Effector memory CD4-positive, alpha-beta T cell (primary cell): ENCODE measurements at places on chromosomes 13 and 19.

GRCh38 chr13:99653526-99653925, 152.3 kb downstream of the TM9SF2 start:
- no peak for DNase-seq

DNA sequence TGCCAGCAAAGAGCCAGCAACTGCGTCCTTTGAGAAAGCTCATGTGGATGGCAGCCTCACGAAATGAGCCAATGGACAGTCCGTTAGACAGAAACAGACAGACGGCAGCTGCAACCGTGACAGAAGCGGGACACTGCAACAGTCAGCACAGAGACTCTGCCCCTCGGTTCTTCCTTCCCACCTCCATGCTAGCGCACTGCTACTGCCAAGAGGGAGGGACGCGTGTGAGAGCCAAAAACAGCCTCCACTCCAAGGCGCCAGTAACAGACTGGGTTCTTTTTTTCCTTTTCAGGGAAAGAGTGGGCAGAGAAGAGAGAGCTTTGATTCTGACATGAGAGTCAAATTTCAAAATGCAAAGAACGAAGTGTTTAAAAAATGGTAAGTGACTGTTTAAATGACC, 77.5 kb downstream of the SERP2 start:
- DNase-seq, result no peak

DNA sequence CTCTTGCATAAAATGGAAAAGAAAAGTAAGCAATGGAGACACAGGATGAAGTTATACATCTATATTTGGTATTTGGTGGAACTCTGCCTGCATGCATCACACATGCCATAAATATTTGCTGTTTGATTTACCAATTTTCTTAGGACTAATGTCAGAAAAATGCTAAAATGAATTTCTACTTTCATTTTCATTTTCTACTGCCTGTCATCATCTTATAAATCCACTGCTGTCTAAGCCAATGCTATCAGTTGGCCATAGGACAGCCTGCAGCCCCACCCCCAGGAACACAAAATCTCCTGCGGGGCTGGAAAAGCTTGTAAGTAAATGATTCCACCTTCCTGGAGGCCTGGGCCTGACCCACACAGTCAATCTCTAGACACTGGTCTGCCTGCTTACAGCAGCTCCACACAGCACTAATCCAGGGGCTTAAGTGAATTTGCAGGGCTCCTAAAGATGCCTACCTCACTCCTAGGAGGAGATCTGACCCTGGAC, 122.0 kb downstream of the ENOX1 start:
- no peak for DNase-seq

GRCh38 chr19:29760752-29761502, 45.9 kb upstream of the C19orf12 start:
- DNase-seq, result no peak

GRCh38 chr13:49240017-49240416, 7.7 kb upstream of the CDADC1 start:
- DNase-seq, result no peak

DNA sequence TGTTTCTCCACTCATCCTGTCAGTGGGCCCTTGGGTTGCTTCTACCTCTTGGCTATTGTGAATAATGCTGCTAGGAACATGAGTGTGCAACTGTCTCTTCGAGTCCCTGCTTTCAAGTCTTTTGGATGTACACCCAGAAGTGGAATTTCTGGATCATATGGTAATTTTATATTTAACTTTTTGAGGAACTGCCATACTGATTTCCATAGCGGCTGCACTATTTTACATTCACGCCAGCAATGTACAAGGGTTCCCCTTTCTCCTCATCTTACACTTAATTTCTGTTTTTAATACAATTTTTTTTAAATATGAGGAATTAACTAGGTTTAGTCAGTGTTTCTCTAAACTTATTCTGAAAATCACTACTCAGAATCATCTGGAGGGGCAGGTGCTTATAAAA, 24.2 kb upstream of the SLC46A3 start:
- no peak for DNase-seq

DNA sequence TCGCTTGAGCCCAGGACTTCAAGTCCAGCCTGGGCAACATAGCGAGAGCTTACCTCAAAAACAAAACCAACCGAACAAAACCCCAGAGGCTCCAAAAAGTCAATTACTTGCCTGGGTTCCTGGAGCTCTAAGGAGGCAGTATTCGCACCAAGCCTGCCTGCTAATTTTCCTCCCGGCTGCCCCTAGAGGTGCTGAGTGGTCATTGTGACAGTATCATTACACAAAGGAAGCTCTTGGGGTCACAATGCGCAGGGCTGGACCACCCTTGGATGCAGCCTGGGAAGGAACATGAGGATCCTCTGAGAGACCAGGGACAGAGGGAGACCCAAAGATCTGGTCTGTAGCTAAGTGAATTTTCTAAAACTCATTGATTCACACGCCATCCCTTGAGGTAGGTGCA, 8.5 kb upstream of the PEX11G start:
- no peak for DNase-seq
